ENCODE measurements at places on chromosomes 3 and 15.

- no peak for DNase-seq
Measured at GRCh38 chr3:13013994-13014754, 59.1 kb downstream of the IQSEC1 start.

- DNase-seq: no peak
Measured at GRCh38 chr3:10531031-10531430, 25.6 kb upstream of the ATP2B2 start.

DNA sequence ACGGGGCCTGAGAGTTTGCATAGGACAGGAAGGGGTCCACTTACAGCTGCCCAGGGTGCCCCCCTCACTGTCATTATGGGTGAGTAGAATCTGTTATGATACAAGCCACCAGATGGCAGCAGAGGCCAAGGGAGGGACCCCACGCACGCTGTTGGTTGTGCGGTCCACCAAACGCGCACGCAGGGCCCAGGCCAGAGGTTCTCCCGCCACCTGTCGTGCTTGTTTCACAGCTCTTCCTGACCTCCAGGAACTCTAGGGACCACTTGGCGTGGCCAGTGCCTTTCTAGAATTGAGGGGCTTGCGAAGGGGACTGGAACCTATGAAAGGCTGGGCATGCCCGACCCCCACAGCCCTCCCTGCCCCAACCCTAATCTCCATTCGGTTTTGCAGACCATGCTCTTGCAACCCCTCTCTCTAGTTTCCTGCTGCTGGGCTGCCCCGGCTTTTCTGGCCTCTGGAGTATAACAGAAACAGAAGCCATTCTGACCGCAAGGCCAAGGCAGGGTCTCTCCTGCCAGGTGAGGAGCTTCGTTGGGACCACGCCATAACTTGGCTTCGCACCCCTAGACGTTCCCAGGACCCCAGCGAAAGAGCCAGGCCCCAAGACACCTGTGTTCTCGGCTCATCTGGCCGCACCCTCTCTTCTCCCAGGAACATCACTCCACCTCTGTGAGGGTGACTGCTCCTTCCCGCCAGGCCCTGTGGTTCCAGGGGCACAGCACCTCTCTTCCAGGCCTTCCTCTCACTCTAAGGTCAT lies 46.0 kb downstream of the ALDH1L1 start:
- no peak for DNase-seq

GRCh38 chr15:29693225-29693624 lies 129.0 kb downstream of the TJP1 start:
- DNase-seq: no peak

GRCh38 chr3:12974819-12975218 lies 98.4 kb downstream of the IQSEC1 start:
- DNase-seq: no peak

DNA sequence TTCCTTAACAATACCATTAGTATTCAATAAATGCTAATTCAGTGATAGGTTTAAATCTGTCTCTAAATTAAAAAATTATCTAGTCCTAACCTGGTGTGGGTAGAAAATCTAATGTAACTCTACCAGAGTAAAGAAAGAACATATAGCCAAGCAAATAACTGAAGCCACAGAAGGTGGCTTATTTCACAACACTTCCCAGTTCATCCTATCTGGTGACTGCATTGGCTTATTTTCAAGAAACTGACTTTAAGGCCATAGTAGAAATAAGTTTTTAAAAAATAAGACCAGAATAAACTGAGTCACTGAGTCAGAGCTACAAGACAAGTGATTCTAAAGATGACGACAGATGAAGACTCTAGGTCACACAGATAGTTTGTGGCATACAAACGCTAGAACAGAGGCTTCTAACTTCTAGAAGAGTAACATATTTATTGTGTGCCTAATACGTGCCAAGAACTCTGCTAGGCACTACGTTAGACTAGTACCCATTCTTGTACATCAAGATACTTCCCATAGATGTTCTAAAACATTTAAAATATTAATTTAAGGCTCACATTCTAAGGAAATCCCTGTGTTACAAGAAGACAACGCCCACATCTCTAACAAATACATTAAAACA lies 25.9 kb downstream of the TMCC1 start:
- DNase-seq: no peak

- DNase-seq: no peak
Measured at GRCh38 chr3:105674437-105675065, 194.3 kb downstream of the CBLB start.

Data from stimulated activated CD4-positive, alpha-beta T cell treated with anti-CD3 and anti-CD28 coated beads, TNF-alpha, amount 100 ng/mL, for 1 hour (primary cell).